Left ventricle myocardium inferior (tissue), 1 donor: ENCODE measurements at places on chromosomes 7 and 10.
A peak's percentile ranks its signal among the peaks of the same experiment; 100 is the strongest.

DNA sequence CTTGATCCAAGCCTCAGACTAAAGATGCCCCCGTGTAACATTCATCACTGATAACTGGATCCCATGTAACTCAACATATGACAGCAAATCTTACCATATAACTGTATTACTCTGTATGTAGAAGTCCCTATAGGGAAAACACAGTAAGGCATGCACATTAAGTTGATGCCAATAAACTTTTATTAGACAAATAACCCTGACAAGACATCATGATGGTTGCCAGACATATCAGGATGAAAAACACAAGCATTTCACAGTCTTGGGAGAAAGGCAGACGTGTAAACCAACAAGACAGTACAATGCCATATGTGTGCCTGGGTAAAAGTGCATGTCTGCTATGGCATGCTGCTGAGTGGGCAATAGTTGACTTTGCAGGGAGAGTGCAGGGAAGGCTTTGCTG lies 142.2 kb downstream of the HERPUD2 start:
- no peak overlapping the region for H3K4me3 ChIP-seq
- H3K27me3 ChIP-seq: no peaks in the 10 kb centered on the region

DNA sequence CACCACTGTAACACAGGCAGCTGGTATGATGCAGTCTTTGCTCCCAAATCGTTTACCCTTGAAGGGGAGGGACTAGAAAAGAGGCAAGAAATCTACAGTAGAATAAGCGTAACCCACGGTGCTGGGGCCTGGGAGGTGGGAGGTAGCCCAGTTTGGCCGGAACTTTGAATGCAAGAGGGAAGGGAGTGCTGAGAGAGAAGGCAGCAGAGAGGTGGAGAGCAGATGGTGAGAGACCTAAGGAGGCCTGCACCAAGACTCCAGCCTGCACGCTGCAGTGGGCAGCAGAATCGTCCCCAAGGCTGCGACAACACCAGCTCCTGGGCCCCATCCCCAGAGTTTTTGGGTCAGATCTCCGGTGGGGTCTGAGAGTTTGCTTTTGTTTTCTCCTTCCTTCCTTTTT lies 547.5 kb downstream of the GALNT17 start:
- DNase-seq: no peak
- no peak overlapping the region for H3K27ac ChIP-seq
- H3K27me3 ChIP-seq: no peaks in the 10 kb centered on the region
- H3K4me3 ChIP-seq: no peak overlapping the region
- peaks cover 4% of the 10 kb centered on the region for H3K36me3 ChIP-seq
- no peaks in the 10 kb centered on the region for H3K4me1 ChIP-seq

GRCh38 chr7:107687656-107688055 lies 27.0 kb downstream of the SLC26A4 start:
- H3K27ac ChIP-seq: no peak overlapping the region
- H3K36me3 ChIP-seq: no peaks in the 10 kb centered on the region
- no peak for DNase-seq

- no peaks in the 10 kb centered on the region for H3K4me1 ChIP-seq
- no peaks in the 10 kb centered on the region for H3K36me3 ChIP-seq
- H3K27ac ChIP-seq: no peak overlapping the region
- H3K27me3 ChIP-seq: no peaks in the 10 kb centered on the region
- no peak overlapping the region for H3K4me3 ChIP-seq
Measured at GRCh38 chr10:52956861-52957260, 184.3 kb upstream of the MBL2 start.

DNA sequence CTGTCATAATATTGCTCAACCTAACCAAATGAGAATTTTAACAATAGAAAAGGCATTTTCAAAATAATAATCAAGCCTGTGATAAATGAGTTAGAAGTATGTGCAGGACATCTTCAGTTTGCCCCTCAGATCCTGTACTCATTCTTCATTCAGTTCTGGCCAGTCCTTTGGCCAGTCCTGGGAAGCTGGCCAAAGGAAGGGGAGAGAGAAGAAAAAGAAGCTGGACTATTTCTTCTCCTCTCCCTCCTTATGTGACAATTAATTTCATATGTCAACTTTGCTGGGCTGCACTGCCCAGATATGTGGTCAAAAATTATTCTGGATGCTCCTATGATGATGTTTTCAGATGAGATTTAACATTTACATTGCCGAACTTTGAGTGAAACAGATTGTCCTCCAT lies 31.6 kb upstream of the ITGB8 start:
- no peaks in the 10 kb centered on the region for H3K36me3 ChIP-seq
- no peak overlapping the region for H3K27ac ChIP-seq
- no peaks in the 10 kb centered on the region for H3K4me1 ChIP-seq
- no peaks in the 10 kb centered on the region for H3K27me3 ChIP-seq
- no peak overlapping the region for H3K4me3 ChIP-seq

GRCh38 chr10:44180321-44181168 lies 204.4 kb downstream of the CXCL12 start:
- no peaks in the 10 kb centered on the region for H3K27me3 ChIP-seq
- no peak for DNase-seq
- peak overlapping the region; percentile 47 for H3K27ac ChIP-seq
